SW480 (cell line): ENCODE measurements at places on chromosomes 11 and 22.

DNA sequence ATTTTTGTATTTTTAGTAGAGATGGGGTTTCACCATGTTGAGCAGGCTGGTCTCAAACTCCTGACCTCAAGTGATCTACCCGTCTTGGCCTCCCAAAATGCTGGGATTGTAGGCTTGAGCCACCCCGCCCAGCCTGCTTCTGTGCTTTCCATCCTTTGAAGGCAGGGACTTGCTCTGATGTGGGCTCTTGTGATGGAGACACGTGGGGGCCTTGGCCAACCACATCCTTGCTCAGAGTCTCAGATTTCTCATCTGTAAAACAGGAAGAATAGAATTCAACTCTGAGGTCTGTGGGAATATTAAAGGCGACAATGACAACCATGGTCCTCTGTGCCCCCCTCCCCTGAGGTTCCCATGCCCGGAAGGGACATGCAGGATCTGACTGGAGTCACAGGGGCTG is 3.8 kb upstream of the GGA1 start:
- peak; percentile 84 for DNase-seq

GRCh38 chr22:30615543-30615954 is 8.6 kb downstream of the TCN2 start:
- no peak for DNase-seq

GRCh38 chr11:121766166-121766565 is 313.4 kb upstream of the SORL1-AS1 start:
- no peak for DNase-seq

GRCh38 chr11:113317339-113317738 is 3.0 kb downstream of the TTC12 start:
- DNase-seq = no peak

- no peak for DNase-seq
These were observed 67.2 kb downstream of the CECR2 start for GRCh38 chr22:17436382-17436980.

GRCh38 chr11:66328302-66329144 is 7.7 kb downstream of the RIN1 start:
- DNase-seq = peak; percentile 80

DNA sequence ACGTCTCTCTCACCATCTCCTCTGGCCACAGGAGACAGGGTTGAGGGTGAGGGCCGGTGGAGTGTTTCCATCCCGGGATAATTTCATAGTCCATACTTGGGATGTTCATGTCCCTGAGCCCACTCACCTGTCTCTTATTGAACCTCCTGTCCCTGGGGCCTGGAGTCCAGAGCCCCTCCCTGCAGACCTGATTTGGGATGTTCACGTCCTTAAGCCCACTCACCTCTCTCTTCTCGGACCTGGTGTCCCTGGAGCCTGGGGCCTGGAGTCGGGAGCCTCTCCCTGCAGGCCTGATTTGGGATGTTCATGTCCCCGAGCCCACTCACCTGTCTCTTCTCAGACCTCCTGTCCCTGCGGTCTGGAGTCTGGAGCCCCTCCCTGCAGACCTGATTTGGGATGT is 868.2 kb downstream of the BRD1 start:
- DNase-seq = no peak

DNA sequence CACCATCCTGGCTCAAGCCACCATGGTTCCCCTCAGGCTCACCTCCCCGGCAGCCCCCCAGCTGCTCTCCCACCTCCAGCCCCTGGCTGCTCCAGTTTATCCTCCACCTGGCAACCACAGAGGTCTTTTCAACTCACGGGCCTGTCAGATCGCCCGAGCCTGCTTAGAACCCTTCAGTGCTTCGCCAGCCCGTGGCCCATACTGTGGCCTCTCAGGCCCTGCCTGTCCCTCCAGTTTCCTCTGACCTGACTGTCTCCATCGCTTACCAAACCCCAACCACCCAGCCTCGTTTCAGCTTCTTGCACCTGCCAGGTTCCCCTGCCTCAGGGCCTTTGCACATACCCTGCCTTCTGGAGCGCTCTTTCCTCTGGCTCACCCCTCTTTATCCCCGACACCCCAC is 6.9 kb downstream of the KCNC1 start:
- DNase-seq = no peak

GRCh38 chr11:69402251-69402887 is 79.1 kb upstream of the LINC01488 start:
- no peak for DNase-seq

DNA sequence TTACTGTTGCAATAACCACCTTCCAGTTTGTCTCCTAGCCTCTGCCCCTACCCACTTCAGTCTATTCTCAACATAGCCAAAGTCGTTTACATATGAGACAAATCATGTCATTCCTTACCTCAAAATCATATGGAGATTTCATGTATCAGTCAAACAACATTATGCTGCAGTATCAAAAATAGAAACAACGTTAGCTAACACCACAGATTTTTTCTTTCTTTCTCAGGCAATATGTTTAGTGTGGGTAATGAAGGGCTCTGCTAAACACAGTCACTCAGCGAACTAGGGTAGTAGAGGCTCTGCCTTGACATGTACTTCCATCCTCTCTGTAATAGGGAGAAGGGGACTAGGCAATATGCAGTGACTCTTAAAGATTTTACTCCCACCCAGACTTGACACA is 141.3 kb upstream of the DDI1 start:
- DNase-seq = no peak

DNA sequence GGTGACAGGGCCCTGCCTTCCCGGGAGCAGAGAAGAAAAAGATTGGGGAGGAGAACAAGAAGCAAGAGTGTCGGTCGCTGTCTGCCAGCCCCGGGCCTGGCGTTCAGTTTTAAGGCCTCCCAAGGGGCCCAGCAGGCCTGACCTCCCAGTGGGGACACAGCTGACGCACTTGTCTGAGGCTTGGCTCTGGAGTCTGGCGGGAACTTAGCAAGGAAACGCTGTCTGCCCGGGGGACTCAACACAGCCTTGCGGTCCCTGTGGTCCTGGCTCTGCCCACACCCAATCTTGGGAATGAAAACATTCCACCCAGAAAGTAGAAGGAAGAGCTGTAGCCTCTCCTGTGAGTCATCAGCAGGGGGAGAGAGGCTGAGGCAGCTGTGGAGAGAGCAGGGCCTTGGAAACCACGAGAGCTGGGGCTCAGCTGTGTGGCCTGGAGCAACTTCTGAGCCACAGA is 54.4 kb downstream of the TRAF6 start:
- peak; percentile 90 for DNase-seq

DNA sequence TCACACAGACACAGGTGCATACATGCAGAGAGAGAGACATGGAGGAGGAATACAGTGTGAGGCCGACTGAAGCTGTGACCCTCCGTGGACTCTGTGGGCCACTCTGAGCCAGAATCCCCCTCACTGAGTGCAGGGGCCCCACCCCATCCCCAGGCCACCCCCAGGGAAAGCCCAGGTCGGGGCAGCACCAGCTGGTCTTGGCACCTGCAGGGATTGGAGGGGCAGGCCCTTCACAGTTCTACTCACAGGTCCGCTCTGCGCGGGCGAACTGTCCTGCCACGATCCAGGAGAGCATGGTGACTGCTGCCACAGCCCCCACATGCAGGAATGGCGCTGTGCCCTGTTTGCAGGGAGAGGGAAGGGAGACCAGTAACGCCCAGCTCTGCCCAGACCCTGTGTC is 16.3 kb upstream of the KLHL35 start:
- no peak for DNase-seq

- peak; percentile 52 for DNase-seq
These were observed 19.0 kb upstream of the PTPRJ start for GRCh38 chr11:47961383-47961782.

- no peak for DNase-seq
These were observed 69.6 kb downstream of the LARGE1 start for GRCh38 chr22:33850724-33851123.

DNA sequence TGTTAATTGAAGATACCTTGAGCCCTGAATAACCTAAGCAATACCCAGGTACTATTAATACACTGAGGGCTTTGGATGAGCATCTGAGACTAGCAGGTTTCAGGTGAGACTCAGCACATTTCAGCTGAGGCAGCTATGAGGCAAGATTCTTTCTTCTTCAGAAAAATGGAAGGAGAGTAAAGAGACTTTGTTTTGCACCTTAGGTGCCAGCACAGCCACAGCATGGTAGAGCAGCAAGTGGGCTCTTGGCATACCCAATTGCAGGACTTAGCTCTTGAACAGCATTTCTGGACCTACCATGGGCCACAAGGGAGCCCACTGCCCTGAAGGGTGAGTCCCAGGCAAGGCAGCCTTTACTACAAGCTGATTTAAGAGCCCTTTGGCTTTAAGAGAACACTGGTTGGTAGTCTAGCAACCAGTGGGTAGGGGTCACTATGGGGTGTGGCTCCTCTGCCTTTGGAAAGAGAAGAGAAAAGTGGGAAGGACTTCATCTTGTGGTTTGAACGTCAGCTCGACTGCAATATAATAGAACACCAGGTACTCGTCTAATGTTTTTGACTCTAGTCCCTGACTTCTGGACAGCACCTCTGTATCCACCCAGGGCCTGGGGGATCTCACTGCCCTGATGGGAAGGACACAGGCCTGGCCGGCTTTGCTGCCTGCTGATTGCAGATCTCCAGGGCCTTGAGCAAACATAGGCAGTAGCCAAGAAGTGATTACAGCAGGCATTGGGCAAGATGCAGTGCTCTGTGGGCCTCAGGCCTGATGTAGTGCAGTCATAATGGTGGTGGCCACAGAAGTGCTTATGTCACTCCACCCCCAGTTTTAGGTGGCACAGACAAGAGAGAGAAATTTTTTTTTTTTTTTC is 73.3 kb downstream of the GLYATL1 start:
- DNase-seq = no peak

DNA sequence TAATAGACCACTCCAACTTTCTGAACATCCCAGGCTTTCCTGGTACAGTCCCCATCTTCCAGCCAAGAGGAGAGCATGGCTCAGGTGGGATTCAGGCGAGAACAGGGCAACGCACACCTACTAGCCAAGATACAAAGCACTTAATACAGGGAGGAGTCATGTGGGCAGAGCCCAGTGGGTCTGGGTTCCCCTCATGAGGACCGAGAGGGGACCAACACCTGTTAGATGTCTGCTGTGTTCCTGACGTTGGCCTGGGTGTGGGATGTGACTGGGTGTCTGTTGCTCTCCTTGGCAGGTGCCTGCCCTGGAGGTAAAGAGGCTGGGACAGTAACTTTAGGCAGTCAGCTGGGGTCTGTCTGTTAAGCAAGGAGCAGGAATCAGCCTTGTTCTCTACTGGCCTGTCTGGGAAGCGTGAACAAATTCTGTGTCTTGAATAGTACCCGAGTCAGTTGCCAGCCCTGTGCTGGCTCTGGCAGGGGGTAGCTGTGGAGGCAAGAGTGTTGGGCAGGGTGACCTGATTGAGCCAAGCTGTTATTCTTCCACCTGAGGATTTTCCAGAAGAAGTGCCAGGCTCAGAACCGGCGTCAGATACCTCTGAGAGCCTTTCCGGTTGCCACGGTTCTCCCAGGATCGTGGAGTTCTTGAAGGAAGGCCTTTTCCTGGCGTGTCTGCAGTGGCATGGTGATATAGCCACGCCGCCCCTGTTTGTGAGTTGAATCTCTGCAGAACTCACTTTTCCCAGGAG is 56.3 kb downstream of the BCR start:
- DNase-seq = no peak

DNA sequence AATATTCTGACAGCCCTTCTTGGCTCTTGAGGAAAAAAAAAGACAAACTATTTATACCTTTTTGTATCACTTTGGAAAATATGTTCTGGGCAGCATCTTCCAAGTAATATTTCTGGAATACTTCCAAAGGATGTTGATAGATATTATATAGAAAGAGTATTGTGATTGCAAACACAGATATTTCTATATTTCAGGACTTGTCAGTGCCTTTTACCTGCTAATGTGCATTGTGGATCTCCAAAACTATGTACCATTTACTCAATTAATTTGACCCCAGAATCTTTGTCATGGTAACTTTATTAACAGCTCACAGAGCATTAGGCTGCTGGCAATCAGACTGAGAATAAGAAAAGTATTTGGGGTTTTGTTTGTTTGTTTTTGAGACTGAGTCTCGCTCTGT is 16.7 kb upstream of the CCND1 start:
- no peak for DNase-seq

- DNase-seq = peak; percentile 58
These were observed 16.1 kb downstream of the XRRA1 start for GRCh38 chr11:74932797-74933196.

- DNase-seq = no peak
These were observed 195.7 kb downstream of the MIAT start for GRCh38 chr22:26853071-26853470.

GRCh38 chr11:72100462-72100861 is 2.6 kb downstream of the LAMTOR1 start:
- no peak for DNase-seq

DNA sequence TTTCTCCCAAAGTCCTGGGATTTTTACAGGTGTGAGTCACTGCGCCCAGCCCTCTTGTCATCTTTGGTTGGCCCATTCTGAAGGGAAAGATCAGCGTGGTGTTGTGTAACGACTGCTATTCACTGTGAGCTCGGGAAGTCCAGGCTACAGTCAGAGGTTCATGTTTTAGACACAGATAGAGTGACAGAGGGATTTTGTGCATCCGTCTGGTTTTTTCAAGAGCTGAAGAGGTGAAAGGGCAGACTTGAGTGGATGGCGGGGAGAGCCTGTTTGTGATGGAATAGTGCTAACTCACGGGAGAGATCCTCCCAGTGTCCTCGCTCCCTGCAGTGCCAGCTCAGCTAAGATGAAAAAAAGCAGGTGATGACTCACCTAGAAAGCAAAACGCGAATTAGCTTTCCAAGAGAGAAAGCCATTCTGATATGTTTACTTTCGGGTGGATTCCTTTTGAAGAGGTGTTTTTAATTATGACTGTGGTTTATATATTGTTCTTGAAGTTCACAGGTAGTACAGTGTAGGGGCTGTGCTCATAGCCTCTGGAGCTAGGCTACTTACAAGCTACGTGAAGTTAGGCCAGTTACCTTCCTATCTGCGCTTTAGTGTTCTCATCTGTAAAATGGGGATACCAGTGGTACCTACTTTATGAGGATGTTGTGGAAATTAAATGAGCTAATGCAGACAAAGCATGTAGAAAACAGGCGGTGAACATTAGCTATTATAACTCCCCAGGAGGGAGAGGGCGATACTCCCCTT is 67.2 kb downstream of the C11orf91 start:
- DNase-seq = peak; percentile 98

- no peak for DNase-seq
These were observed 331.8 kb upstream of the B3GAT1 start for GRCh38 chr11:134743820-134744195.

DNA sequence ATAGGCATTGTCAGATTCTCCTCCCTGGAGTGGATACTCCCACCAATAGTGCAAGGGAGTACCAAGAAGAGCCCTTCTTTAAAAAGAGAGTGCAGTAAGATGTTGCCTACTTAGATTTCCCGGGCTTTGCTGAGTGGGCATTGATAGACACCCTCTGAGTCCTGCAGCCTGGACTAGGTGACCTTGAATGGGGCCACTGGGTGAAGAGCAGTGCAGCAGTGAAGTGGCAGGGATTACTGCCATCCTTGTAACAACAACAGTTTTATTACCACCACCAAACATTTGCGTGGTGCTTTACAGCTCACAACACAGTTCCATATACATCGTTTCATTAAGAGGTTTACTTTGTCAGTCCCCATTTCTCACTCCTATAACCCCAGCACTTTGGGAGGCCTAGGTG is 59.4 kb downstream of the MICAL2 start:
- DNase-seq = no peak

DNA sequence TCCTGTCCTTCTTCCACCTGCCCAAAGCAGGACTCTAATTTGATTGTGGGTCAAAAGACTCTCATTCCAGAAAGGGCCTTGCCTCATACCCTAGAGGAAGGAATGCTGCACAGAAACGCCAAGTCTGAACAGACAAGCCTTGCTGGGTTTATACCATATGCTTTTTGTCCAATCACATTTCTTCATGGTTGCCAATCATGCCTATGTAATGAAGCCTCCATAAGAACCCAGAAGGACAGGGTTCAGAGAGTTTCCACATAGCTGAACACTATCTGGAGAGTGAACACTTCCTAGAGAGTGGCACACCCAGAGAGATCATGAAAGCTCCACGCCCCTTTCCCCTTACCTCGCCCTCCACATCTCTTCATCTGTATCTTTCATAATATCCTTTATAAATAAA is 4.8 kb upstream of the SAA2 start:
- DNase-seq = no peak
